ENCODE measurements at places on chromosomes 16 and 17.

GRCh38 chr16:22813223-22813947, 577 bp upstream of the HS3ST2 start:
- no peak for DNase-seq

DNA sequence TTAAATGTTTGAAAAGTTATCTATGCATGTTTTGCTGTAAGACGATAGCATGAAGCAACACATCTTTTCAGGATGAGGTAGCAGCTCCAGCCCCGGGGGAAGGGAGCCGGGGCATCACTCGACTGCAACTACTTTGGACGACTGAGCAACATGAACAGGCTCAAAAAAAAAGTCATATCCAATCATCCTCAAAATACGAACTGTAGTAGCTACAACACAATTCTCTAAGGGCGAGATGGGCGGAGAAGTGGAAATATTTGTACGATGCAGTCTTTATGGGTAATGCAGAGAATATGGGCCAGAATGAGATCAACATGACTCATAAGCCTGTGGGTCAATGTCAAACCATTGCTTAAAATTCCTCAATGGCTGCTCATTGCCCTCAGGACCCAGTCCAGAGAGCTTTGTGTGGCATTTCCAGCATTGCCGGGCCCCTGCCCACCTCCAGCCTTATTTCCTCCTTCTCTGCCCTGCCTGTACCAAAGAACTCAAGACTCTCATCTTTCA, 17.7 kb upstream of the SMURF2 start:
- no peak for DNase-seq

GRCh38 chr17:3914312-3914670, 2.0 kb downstream of the P2RX1 start:
- DNase-seq: no peak

DNA sequence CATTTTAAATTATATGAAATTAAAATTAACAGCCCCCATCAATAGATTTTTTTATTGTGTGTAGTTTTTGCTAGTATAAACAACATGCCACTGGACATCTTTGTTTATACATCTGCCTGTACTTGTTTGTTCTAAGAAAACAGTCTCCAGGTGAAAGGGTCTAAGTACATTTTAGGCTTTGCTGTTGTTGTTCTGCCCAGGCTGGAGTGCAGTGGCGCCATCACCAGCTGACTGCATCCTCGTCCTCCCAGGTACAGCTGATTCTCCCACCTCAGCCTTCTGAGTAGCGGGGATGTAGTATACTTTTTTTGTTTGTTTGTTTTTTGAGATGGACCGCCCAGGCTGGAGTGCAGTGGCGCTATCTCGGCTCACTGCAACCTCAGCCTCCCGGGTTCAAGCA, 25.5 kb downstream of the C17orf58 start:
- DNase-seq: no peak

DNA sequence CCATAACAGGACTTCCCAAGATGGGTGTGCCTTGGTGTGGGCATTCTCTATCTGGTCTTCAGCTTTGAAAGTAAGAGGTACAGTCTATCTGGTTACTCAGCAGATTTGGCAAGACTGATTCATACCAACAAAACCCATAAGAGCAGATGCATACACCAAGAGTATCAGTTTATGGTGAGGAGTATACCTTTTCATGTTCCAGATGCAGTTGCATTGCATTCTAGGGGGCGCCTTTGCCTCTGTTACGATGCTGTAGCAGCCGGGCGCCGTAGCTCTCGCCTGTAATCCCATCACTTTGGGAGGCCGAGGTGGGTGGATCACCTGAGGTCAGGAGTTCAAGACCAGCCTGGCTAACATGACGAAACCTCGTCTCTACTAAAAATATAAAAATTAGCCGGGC, 31.1 kb upstream of the CARMIL2 start:
- no peak for DNase-seq

GRCh38 chr17:27868565-27868964, 24.6 kb downstream of the LYRM9 start:
- DNase-seq: no peak

- no peak for DNase-seq
These were observed 48.1 kb upstream of the CHMP6 start for GRCh38 chr17:80943346-80944145.

DNA sequence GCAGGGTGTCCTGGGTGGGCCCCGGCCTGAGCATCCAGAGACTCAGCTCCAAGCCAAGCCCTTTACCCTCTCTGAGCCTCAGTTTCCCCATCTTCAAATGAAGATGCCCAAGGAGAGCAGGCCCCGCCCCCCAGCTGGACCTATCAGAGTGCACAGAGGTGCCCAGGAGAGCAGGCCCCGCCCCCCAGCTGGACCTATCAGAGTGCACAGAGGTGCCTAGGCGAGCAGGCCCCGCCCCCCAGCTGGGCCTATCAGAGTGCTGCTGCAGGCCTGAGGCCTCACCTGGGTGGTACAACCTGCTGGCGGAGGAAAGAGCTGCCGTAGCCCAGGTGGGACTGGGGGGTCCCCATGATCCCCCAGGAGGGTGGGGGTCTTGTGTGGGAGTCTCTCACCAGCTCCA, 3.4 kb upstream of the SSTR5 start:
- DNase-seq: no peak

GRCh38 chr16:48126801-48127644, 28.8 kb downstream of the ABCC12 start:
- DNase-seq: no peak

DNA sequence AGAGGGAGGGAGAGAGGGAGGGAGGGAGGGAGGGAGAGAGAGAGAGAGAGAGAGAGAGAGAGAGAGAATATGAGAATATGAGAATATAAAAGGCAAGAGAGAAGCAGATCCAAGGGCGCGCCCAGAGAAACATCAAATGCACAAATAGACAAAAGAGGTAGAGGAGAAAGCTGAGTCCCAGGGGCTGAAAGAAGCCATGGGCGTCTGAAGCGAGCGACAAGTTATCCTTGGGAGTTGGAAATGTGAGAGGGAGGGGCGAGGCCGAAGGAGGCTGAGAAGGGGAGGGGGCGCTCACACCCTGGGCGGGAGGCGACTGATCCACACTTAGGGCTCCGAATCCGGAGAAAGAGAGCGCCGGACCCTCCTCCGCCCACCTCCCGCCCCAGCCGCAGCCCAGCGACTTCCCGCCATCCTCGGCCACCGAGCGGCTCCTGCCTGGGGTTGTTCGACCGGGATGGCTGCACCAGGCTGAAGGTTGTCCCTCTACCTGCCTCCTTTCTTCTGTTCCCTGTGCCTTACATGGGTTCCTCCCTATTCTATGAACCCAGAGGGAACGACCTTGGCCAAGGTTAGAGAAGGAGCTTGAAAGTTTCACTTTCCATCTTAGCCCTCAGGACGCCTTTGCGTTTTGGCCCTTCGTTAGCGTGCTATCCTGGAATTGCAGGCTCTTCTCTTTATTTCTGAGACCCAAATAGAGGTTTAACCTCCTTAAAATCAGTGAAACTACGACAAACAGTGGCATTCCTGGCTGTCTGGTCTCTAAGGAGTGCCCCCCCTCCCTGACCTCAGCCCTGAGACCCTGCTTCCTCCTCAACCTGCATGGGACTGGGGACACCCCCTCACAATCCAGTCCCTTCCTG, 21.2 kb upstream of the HOXB9 start:
- no peak for DNase-seq

- no peak for DNase-seq
These were observed 29.1 kb downstream of the EFCAB13 start for GRCh38 chr17:47352848-47353247.

- no peak for DNase-seq
These were observed 38.2 kb upstream of the ZFHX3 start for GRCh38 chr16:73086108-73086507.

- DNase-seq: no peak
These were observed 294.5 kb downstream of the SNX29 start for GRCh38 chr16:12271006-12271405.

DNA sequence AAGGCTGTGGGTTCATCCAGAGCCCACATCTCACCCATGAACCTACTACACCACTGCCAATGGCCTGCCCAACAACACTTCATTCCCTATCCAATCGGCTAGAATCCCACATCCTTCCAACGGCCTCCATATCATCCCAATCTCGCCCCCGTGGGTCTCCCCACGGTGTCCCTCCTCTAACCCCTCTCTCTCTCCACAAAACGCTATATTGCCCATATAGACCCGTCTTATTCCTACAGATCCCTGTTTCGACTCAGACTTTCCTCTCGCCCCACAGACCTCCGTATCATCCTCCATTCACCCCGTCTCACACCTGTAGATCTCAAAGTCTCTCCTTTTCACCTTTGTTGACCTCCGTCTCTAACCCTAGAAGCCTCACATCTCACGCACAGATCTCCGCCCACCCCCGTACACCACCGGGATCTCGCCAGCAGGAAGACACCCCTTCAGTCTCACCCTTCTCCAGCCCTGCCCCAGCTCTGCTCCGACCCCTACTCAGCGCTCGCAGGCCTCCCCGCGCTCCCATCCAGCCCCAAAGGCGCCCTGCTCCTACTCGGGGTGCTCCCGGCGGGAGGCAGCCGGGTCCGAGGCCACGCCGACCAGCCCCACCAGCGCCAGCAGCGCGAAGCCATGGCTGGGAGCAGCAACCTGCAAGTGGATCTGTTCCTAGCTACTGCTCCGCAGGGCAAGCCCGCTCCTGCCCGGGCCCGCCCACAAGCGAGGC, at the start of gene FDXR:
Gene FDXR (minus strand): TSS at position 682 of the 724 bp plus-strand sequence. CDS start 50 bp downstream, at position 632.
- DNase-seq: no peak

DNA sequence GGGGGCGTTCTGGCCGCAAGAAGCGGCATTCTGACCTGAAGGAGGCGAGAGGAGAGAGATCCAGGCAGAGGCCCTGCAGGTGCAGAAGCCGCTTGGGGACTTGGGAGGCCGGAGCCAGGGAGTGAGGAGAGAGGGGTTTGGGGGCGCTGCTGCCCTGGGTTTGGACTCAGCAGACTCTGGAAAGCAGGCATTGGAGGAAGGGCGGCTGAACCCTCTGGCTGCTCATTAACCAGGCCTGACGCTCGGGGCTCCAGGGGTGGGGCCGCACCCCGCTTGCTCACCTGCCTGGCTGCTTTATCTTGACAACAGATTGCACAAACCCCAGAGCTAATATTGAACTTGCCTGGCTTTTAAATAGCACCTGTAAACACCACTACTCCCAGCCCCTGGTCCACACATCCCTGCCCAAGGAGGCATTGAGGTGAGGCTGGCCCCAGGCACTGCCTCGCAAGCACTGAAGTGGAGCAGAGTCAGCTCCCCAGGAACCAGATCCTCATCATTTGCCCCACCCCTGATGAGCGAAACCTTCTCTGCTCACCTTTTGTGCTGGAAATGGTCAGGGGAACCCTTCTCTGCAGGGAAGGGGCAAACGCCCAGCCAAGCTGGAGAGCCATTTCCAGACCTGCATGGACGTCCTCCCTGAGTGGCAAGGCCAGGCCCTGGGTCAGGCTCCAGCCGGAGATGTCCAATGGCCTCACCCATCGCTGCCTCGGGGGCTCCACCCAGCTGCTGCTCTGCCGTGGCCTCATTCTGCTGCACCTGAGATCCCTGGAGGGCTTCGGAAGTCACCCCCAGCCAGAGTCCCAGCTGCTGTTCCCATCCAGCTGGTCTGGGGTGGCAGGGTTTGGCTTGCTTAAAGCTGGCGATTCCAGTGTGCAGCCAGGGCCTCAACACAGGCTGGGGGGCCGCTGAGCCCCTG, 190.2 kb upstream of the GSE1 start:
- DNase-seq: peak; percentile 15

- no peak for DNase-seq
These were observed 5.8 kb upstream of the RPRML start for GRCh38 chr17:46984892-46985291.

DNA sequence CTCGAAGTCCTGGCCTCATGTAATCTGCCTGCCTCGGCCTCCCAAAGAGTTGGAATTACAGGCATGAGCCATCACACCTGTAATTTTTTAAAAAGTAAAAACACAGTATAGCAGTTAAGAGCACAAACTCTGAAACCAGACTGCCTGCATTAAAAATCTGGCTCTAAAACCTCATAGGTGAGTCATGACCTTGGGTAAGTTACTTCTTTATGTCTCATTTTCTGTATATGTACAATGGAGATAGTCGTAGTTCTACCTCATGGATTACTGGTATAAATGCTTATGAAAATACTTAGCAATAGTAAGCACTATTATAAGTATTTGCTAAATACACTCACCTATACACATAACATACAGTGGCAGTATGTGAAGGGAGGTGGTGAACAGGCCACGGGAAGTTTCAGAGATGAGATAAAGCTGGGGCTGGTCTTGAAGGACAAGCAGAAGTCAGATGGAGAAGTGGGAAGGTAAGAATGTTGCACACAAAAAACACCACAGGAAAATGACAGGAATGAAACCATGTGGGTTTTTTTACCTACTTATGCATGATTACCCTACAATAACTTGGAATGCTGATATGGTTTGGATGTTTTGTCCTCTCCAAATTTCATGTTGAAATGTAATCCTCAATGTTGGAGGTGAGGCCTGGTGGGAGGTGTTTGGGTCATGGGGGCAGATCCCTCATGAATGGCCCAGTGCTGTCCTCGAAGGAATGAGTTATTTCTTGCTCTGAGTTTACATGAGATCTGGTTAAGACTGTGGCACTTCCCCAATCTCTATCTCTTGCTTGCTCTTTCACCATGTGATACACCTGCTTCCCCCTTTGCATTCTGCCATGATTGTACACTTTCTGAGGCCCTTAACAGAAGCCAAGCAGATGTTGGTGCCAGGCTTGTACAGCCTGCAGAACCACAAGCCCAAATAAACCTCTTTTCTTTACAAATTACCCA, 33.9 kb downstream of the ZNF652 start:
- no peak for DNase-seq

- no peak for DNase-seq
These were observed 130.3 kb upstream of the RBBP6 start for GRCh38 chr16:24409045-24409444.

- DNase-seq: no peak
These were observed 53.7 kb downstream of the IL21R start for GRCh38 chr16:27455700-27456099.

DNA sequence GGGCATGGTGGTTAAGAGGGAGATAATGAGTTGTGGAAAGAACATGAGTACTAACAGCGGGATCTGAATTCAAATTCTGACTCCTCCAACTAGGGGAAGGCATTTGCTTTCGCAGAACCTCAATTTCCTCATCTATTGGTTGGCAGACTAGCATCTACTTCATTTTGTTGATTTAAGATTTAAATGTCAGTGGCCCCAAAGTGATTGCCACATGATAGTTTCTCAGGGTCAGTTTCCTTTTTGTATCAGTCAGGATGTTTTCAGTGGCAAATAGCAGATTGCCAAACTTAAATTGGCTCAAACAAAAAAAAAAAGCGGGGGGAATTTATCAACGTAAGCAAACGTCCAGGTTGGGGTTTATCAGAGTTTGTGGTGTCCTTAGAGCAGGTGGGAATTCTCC, 25.1 kb upstream of the NOS2 start:
- DNase-seq: no peak

DNA sequence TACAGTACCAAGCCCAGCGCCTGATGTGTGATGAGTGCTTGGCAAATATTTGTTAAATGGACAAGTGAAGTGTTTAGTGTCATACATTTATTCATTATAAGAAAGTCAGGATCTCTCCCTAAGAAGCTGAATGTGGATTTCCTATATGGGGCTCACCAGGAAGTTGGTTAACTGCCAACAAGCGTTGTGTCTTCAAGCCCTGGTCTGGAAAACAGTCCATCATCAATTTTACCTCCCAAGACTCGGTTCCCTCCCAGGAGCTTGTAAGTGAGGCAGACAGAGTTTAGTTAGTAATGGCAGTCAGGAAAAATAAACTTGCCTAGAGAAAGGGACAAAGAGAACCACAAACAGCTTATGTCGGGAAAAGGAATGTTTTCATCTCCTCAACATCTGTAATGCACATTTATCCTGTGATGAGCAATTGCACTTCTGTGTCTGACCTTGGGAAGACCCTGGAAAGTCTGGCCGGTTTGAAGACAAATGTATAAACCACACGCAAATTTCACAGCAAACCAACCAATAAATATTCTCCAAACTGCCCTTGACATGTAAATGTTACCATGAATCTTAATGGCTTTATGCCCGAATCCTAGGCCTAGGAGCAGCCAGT, 28.3 kb downstream of the C16orf95 start:
- DNase-seq: no peak

- no peak for DNase-seq
These were observed 4.7 kb upstream of the RFFL start for GRCh38 chr17:35068249-35068648.
